ENCODE measurements at places on chromosomes 16 and 17. TPM values are rescaled to one million over a fixed set of nuclear protein-coding genes. Genes with fewer than 3 reads are reported as not detected.

The TBC1D3I gene
- 0.22 TPM for total RNA-seq

- H3K36me3 ChIP-seq = no peaks in the 10 kb centered on the region
- H3K4me1 ChIP-seq = peaks cover 14% of the 10 kb centered on the region
- H3K27ac ChIP-seq = no peak overlapping the region
- DNase-seq = no peak
- no peak overlapping the region for H3K4me3 ChIP-seq
- no peaks in the 10 kb centered on the region for H3K27me3 ChIP-seq
These were observed 200.7 kb downstream of the CCDC182 start for GRCh38 chr17:57544401-57544800.

GRCh38 chr16:31467151-31467773, 4.7 kb upstream of the TGFB1I1 start:
- peaks cover 39% of the 10 kb centered on the region for H3K36me3 ChIP-seq
- H3K27me3 ChIP-seq = no peaks in the 10 kb centered on the region
- DNase-seq = peak; percentile 5

GRCh38 chr17:73797594-73798110, 153.4 kb upstream of the SDK2 start:
- H3K27ac ChIP-seq = no peak overlapping the region
- no peaks in the 10 kb centered on the region for H3K4me1 ChIP-seq
- H3K27me3 ChIP-seq = no peaks in the 10 kb centered on the region
- DNase-seq = no peak

GRCh38 chr17:80132906-80133625, 13.9 kb downstream of the EIF4A3 start:
- no peak for DNase-seq
- no peak overlapping the region for H3K4me3 ChIP-seq
- no peaks in the 10 kb centered on the region for H3K4me1 ChIP-seq
- no peak overlapping the region for H3K27ac ChIP-seq
- peaks cover under 1% of the 10 kb centered on the region for H3K27me3 ChIP-seq

Measured in K562 (cell line).